SHP77 (cell line): ENCODE measurements at places on chromosomes 6 and 20.

DNA sequence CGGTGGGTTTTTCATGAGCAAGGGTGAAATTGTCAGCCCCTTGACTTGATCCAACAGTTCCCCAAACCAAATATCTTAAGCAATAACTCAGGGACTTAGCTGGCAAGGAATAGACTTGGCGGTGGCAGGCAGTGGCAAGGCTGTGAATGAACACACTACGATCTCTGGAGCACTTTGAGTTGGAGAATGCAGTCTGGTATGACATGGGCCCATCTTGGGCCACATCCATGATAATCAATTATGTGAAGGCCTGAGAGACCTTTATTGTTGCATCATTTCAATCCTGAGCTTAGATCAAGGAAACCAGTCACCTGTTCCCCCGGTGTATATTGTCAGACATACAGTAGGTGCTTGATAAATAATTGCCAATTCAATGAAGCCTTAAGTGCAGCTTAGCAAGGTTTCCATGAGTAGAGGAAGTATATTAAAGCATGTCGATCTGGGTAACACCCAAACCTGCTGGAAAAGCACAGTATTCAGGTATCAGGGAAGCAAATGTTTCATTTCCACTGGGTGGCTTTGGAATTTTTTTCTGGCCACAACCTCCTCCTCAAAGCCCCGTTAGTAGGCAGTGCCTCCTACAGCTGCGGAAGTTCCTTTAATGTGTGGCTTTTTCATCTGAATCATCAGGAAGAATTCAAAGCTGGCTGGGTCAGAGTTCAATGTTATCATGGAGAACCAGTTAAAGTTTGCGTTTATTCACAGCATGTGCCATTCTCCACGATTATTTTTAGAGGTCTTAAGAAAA is 10.2 kb downstream of the CASS4 start:
- DNase-seq = no peak

DNA sequence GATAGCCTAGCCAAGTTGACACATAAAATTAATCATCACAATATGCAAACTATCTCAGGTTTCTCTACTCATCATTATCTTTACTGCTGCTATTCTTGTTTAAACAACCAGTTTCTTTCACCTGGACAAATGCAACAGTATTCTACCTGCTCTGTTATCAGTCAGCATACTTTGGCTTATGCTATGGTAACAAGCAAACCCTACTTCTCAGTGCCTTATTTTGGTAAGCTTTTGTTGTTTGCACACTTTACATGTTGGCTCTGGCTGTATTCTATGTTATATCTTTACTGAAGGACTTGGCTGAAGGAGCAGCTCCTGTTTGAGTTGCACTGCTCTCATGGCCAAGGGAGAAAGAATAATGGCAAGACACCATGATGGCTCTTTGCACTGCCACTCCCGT is 463.1 kb downstream of the EPM2A start:
- DNase-seq = no peak

GRCh38 chr6:3068329-3069214 is at the start of gene RIPK1:
RIPK1 (plus strand) TSS chr6:3068494; CDS start chr6:3076824, 8,330 bp downstream.
- DNase-seq = peak; percentile 68

- no peak for DNase-seq
Observed at GRCh38 chr20:15682690-15683089, 890.6 kb downstream of the KIF16B start.

DNA sequence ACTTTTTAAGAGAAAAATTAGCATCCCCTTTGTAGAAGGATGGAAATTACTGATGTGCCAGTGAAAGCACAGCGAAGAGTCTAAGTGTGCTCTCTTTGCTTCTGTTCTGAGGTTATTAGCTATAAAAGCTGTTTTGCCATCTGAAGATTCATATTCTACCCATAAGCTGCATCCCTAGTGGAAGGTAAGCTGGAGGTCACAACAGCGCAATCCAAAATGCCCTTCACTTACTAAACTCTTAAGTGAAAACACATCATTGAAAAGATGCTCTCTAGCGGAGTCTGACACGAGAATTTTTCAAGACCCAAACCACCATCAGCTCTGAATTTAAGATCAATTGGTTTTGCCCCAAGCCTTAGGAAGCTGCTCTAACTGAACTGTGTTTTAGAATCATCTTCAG is 113.5 kb downstream of the ZMYND8 start:
- no peak for DNase-seq

- no peak for DNase-seq
Observed at GRCh38 chr6:132675749-132676148, 16.8 kb upstream of the TAAR1 start.

- DNase-seq = no peak
Observed at GRCh38 chr20:53753880-53754459, 160.3 kb upstream of the ZNF217 start.

- DNase-seq = no peak
Observed at GRCh38 chr20:4119854-4120209, 104.5 kb upstream of the RNF24 start.

- peak; percentile 22 for DNase-seq
Observed at GRCh38 chr20:45095805-45096238, 5.1 kb downstream of the KCNS1 start.

GRCh38 chr6:46410334-46410953 is 80.8 kb downstream of the RCAN2 start:
- DNase-seq = peak; percentile 23

DNA sequence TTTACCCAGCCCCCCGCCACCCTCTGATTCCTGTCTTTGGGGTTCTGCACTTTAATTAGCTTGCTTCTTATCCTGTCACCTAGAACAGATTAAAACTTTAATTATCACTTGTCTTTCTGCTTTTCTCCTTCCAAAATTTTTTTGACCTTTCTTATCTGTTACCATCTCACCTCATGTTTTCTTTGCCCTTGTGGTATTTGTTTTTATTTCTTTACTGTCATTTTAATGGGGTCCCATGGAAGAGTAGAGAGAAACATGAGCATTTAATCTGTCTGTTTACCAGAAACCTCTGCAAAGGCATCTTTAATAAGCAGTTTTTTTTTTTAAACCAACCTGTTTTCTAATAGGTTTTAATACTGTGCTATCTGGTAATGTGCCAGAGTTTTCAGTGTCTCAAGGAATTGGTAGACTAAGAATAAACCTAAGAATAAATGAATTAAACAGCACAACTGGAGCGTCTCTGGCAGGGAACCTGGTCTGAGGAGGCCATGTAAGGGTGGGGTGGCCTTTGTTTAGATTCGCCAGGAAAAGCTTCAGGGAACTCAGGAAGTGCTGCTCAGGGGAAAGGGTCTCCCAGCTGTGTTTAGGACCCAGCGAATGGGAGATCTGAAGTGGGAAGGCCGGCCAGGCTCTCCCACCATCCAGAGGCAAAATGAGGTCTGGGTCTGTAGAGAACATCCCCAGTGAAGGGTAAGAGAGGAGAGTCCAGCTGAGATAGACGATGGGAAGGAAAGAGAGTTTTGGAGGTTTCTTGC is 69.8 kb downstream of the ARID1B start:
- DNase-seq = no peak

DNA sequence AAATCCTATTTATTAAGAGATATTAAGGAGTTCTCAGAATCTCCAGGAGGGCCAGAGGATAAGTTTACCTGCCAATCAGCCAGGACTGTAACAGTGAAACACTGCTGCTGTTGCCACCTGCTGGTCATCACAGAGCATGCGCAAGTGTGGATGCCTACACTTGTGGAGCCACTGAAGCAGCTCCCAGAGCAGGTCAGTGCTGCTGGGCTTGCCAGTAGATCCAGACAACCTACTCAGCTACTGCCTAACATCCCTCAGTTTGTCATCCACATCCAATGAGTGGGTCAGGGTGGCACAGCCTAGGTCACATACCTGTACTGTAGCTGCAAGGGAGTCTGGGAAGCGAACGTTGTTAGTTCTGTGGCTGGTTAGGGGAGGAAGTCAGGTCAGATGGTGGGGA is 18.3 kb upstream of the NHSL1 start:
- peak; percentile 68 for DNase-seq

GRCh38 chr6:133587546-133588160 is 301.3 kb upstream of the TCF21 start:
- no peak for DNase-seq
